ENCODE measurements at places on chromosomes 3 and 15.
A peak's percentile ranks its signal among the peaks of the same experiment; 100 is the strongest.

GRCh38 chr3:185968168-185968567 is 30.4 kb upstream of the TRA2B start:
- DNase-seq, result no peak

GRCh38 chr3:11562277-11562881 is 81.3 kb downstream of the VGLL4 start:
- DNase-seq, result no peak

GRCh38 chr15:71386448-71387236 is 271.4 kb downstream of the THSD4 start:
- DNase-seq, result no peak

DNA sequence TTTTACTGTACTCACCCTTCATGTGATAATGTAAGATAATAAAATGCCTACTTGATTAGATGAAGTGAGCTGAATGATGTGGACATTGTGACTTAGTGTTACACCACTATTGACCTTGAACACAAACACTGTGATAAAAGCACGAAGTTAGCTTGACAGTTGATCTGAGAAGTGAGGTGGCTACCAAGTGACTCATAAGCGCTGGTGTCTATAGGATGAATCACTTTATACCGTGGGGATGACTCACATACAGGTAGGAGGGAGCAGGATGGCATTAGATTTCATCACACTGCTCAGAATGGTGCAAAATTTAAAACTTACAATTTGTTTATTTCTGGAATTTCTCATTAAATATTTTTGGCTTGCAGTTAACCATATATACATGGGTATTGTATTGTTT is 174.7 kb upstream of the CNTN3 start:
- no peak for DNase-seq

GRCh38 chr15:101252836-101253235 is 988 bp upstream of the CHSY1 start:
- DNase-seq, result no peak

GRCh38 chr3:194133661-194134230 is 2.2 kb upstream of the HES1 start:
- no peak for DNase-seq

- no peak for DNase-seq
Observed at GRCh38 chr15:87080547-87080946, 1000.9 kb downstream of the AGBL1 start.

GRCh38 chr3:125212509-125213363 is at the start of gene SLC12A8:
Gene SLC12A8 (minus strand): TSS chr3:125212748. CDS start chr3:125211349, 1,399 bp downstream.
- DNase-seq, result no peak

DNA sequence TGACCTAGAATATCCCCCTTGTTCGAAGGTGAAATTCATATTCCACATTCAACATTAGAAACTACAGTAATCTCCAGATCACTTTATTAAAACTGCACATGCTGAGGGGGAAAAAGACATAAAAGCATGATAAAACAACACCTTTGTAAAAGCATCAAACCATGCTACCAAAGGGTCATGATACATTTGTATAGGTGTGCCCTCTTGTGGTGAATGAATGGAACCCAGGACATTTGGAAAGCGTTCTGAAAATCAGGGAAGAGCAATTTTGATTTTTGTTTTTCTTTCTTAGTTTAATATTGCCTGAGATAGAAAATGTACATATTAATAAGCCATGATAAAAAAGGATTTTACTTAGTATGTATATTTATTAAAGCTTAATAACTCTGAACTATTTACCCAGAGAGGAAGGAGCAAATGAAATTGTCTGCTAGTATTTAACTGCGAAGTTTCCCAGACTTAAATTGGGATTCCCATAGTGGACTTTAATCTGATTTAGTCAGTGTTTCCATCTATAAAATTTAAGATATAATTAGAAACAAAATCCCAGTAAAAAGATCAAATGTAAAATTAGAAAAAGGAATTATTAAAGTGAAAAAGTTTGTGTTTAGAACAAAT is 105.8 kb upstream of the ARL6 start:
- no peak for DNase-seq

- no peak for DNase-seq
Observed at GRCh38 chr3:133455960-133456359, 56.1 kb downstream of the BFSP2 start.

GRCh38 chr15:99509686-99510461 is 55.9 kb upstream of the MEF2A start:
- DNase-seq, result no peak

DNA sequence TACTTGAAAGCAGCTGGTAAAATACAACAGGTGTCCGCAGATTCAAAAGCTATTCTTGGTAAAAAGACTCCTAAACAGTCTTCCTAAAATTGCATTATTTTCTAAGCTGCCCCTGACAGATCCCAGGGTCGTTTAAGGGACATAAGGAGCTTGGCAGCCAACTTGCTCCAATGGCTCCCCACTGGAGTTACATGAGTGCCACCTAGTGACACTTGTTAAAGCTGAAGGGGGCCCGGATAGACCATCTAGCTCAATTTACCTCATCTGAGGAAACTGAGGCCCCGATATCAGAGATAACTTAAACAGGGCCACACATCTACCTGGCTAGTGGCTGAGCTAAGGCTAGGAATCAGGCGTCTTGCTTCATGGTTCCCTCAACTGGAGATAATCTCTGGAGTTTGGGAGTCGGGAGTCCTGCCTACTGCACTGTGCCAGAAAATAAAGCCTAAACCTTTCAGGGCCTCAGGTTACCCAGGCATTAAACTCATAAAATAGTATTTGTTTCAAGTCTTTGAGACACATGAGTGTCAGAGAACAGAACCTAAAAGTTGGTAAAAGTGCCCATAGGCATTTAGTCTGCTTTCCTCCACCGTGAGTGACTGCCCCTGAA is 6.5 kb upstream of the TBC1D23 start:
- DNase-seq, result peak; percentile 23

DNA sequence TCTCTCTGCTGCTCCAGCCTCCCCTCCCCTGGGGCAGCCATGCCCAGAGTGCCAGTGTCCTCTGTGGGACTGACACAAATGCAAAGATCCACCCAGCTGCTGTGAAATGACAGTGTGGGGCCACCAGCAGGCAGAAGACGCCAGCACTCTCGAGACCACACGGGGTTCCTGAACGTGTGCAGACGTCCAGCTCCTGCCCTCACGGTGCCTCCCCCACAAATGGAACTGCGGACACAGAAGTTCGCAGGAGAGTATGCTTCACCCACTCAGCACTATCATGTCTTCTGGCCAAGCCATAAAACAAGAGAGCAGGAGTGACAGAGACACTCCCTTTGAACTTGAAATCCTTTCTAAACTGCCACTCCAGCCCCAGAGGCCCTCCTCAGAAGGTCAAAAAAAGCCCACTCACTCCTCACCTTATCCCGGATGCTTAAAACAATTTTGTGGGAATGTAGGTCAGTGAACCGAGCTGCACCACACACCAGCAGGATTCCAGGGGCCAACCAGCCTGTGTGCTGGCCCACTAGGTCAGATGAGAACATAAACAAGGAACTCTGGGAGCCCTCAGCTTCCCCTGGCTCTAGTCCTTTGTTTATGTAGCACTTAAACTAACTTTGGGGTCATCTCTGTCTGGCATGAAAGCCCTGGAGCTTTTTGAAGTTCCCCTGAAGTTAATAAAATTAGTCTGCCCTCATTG is 112.6 kb downstream of the DNAJB8 start:
- DNase-seq, result no peak

DNA sequence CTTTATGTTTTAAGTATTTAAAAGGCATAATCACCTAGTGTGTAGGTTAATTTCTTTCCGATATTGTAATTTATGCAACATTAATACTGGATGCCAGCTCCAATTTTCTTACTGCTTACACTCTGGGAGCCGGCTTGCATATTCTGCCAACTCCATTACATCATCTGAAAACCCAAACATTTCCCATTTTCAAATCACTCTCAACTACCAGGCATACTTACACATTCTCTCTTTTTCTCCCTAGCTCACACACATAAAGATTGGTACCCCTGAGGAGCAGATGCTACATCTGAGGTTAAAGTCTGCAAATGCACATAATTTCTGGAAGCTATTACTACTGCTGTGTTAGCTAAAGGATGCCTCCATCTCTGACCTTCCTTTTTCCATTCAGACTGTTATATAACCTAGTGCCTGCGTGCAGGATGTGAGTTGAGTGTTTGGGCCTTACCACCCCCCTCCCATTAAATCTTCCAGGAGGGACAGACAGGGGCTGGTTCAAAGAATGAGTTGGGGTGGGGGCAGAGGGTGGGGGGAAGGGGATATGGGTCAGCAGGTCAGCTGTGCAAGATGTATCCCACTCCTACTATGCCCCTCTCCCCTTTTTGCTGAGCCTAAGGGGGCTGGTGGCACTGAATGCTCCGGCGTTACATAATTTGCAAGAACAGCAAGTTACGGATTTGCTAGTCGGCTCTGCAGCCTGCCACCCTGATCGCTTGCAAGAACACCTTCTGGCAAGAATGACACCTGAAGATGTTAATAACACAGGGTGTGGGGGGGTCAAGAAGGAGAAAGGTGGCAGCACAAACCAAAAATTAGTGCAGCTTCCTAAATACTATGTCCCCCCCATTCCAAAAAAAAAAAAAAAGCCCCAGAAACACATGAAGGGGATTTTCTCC is 2.5 kb downstream of the RORA start:
- DNase-seq, result no peak

- no peak for DNase-seq
Observed at GRCh38 chr15:77584201-77584600, 48.5 kb downstream of the LINGO1 start.

DNA sequence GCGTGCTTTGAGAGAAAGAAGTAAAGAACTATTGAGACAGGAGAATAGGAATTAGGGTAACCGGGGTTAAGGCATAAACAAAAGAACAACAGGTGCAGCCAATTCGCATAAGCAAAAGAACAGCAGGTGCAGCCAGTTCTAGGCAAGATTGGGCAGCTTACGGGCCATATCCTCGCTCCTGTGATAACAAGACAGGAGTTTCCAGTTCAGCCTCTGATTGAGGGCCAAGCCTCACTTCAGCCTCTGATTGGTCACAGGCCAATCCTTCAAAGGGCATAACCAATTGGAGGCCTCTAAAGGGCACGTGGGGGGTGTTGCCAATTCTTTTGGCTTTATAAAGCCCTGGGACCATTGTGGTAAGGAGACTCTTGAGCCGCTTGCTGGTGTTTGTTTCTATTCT is 143.5 kb downstream of the GADL1 start:
- DNase-seq, result no peak

DNA sequence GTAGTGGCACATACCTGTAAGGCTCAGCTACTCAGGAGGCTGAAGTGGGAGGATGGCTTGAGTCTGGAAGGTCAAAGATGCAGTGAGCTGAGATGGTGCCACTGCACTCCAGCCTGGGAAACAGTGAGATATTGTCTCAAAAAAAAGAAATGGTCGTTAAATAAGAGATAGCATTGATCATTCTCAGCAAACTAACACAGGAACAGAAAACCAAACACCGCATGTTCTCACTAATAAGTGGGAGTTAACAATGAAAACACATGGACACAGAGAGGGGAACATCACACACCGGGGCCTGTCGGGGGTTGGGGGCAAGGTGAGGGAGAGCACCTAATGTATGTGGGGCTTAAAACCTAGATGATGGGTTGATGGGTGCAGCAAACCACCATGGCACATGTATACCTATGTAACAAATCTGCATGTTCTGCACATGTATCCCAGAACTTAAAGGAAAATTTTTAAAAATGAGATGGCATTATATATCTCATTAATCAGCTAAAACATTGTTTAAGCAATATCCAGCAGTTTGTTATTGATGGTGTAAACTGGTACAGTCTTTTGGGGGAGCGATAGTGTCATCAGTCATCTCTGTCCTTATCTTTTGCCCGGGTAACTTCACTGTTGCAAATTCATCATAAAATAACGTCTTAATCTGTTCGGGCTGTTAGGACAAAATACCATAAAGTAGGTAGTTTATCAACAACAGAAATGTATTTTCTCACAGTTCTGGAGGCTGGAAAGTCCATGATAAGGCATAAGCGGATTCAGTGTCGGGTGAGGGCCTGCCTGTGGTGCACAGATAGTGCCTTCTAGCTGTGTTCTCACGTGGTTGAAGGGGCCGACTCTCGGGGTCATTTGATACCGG is 1.7 kb upstream of the MAN2A2 start:
- no peak for DNase-seq

- no peak for DNase-seq
Observed at GRCh38 chr15:41828807-41829141, 882 bp downstream of the JMJD7 start.

DNA sequence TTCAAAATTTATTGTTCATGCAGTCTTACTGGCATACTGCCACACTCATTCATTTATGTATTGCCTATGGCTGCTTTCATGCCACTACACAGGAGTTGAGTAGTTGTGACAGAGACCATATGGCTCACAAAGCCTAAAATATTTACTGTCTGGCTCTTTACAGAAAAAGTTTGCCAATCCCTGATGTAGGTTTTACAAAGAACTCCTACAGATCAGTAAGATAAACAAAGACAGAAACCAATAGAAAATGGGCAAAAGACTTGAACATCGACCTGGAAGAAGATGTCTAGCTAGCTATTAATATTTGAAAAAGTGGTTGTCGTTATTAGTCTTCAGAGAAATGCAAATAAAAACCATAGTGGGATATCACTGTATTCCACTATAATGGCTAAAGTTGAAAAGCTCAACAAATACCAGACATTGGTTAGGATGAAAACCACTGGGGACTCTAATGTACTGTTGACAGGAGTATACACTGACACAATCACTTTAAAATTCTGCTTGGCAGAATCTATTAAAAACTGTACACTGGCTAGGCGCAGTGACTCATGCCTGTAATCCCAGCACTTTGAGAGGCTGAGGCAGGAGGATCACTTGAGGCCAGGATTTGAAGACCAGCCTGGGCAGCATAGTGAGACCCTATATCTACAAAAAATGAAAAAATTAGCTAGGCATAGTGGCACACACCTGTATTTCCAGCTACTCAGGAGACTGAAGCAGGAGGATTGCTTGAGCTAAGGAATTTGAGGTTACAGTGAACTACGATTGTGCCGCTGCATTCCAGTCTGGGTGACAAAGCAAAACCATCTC is 87.7 kb downstream of the NEO1 start:
- DNase-seq, result no peak

DNA sequence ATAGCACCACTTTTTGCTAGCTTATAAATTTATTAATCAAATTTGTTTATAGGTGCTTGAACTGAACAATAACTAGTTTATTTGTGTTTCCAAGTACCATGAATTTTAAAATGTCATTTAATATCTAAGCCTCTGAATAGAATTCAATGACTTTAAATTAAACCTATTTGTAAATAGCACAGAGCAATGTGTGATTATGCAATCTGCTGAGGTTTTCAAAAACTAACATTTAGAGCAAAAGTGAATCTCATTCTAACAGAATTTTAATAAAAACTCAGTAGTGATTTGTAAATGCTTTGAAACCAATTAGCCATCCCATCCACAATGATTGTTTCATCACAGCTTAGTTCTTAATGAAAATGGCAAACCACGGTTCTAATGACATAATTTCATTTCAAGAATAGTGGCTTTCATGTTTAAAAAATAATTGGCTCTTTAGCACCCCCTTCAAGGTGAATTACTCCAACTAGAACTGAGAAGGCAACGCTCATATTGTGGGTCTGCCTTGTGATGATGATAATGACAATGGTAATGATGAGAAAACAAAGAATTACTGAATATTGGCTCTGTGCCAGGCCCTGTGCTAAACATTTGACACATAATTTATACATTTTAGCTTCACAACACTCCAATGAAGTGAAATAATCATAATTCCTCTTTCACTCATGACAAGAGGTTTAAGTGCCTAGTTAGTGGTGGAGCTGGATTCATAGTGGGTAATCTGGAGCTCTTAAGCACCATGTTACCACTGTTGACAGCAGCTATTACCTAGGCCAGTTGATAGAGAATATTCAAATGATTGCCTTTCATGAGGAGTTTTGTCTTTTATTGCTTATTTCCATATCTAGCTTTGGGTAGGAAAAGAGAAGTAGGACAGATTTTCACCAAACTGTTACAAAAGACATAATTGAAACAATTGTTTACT is 145.7 kb downstream of the RBMS3 start:
- no peak for DNase-seq
